ENCODE measurements at places on chromosomes 5 and 9. TPM values are rescaled to one million over a fixed set of nuclear protein-coding genes. Genes with fewer than 3 reads are reported as not detected.

The P4HA2 gene
- 8.3 TPM for total RNA-seq

The TMC1 gene
- total RNA-seq = not detected

The SIGMAR1 gene
- total RNA-seq = 66.1 TPM

The FAM81B gene
- total RNA-seq = not detected

The GABBR2 gene
- total RNA-seq = not detected

The PRELID1 gene
- total RNA-seq = 228 TPM

The TSTD2 gene
- 15.0 TPM for total RNA-seq

The FOXD1 gene
- 0.59 TPM for total RNA-seq

The RBM27 gene
- total RNA-seq = 26.5 TPM

The GRIA1 gene
- total RNA-seq = not detected

The IFNA21 gene
- total RNA-seq = not detected

The FAM221B gene
- not detected for total RNA-seq

The PCDHA12 gene
- total RNA-seq = not detected

The GPR150 gene
- total RNA-seq = 0.28 TPM

The CDC14B gene
- total RNA-seq = 1.1 TPM

The CCL27 gene
- total RNA-seq = not detected

The DENND1A gene
- total RNA-seq = 14.5 TPM

The TMEM252 gene
- not detected for total RNA-seq

The UBTD2 gene
- total RNA-seq = 7.3 TPM

The PLCXD3 gene
- not detected for total RNA-seq

The DMRT3 gene
- total RNA-seq = not detected

The CA9 gene
- 0.85 TPM for total RNA-seq

The EMB gene
- total RNA-seq = 132 TPM

The ACTBL2 gene
- total RNA-seq = not detected

The PIP5K1B gene
- total RNA-seq = 23.2 TPM

The MAN1B1 gene
- 60.6 TPM for total RNA-seq

The FAXDC2 gene
- not detected for total RNA-seq

The CDO1 gene
- total RNA-seq = 0.30 TPM

The PCDHGA8 gene
- not detected for total RNA-seq

Measured in activated CD8-positive, alpha-beta memory T cell treated with anti-CD3 and anti-CD28 coated beads, Interleukin-2, amount 10 ng/mL, durations not matched to agents 7 days and 5 days (primary cell).